ENCODE measurements at places on chromosomes 6 and 20.

DNA sequence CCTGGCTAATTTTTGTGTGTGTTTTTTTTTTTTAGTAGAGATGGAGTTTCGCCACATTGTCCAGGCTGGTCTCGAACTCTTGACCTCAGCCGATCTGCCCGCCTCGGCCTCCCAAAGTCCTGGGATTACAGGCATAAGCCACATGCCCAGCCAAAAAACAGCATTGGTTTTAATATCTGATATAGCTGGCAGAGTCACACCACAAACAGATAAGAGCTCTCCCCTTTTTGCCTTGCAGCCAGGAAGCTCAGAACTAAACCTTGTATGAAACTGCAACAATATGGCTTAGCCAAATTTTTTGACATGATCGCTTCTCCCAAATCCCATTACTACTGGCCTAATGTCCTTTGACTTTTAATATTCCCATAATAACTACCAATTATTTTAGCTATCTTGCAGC lies 4.9 kb downstream of the ACOT8 start:
- DNase-seq = no peak

DNA sequence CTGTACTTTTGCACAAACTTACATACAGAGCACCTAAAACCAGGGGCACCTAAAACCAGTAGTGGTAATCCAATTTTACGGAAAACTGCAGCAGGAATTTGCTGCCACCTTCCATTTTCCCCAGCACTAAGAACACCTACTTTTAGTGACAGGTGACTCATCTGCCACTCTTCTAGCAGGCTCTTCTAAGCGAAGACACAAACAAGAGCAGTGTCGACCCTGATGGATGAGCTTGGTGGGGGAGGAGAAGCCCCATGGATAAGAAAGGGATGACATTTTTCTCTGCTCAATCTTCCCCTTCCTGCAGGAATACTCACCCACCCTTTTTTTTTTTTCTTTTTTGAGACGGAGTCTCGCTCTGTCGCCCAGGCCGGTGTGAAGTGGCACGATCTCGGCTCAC lies 116.9 kb downstream of the GMPR start:
- no peak for DNase-seq

GRCh38 chr6:158680015-158680414 lies 30.2 kb downstream of the SYTL3 start:
- no peak for DNase-seq

GRCh38 chr6:56927538-56928453 lies 27.1 kb upstream of the BEND6 start:
- no peak for DNase-seq

- no peak for DNase-seq
Measured at GRCh38 chr20:35135867-35136586, 11.1 kb downstream of the EDEM2 start.

DNA sequence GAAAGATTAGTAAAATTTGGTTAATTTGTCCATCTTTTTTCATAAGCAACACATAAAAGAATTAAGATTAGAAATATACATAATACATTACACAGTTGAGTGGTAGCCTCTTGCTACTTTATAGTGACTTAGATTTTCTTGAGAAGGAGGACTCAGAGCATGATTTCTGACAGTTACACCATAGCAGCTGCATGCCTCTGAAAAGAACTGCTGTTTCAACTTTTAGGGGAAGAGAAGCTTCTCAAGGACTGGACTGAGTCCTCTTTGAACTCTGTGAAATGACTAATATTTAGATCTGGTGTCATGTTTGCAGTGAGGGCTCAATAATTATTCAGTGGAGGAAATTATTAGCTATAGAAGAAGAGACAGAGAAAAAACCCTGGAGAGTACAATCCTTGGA lies 272.5 kb downstream of the BTBD9 start:
- no peak for DNase-seq

- DNase-seq = no peak
Measured at GRCh38 chr20:1685304-1686052, 27.9 kb upstream of the SIRPG start.

DNA sequence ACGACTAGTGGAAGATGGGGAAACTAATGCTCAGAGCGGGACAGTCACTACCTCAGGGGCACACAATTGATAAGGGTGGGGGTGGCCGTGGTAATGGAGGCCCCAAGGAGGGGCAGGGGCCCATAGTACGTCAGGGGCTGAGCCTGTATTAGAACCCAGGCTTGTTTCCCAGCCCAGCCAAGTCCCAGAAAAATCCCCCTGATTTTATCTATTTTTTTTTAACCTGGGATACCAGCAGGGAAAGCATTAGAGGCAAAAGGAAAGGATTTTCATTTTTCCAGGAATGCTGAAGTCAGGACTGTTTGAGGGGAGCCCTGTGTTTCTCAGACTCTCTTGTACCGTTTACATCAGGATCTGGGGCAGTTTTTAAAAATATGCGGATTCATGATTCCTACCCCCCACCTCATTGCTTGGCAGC lies 382 bp downstream of the MYH7B start:
- DNase-seq = no peak

- no peak for DNase-seq
Measured at GRCh38 chr6:109356237-109356636, 26.0 kb downstream of the CD164 start.

GRCh38 chr20:44566018-44566417 lies 16.4 kb upstream of the PKIG start:
- DNase-seq = no peak

DNA sequence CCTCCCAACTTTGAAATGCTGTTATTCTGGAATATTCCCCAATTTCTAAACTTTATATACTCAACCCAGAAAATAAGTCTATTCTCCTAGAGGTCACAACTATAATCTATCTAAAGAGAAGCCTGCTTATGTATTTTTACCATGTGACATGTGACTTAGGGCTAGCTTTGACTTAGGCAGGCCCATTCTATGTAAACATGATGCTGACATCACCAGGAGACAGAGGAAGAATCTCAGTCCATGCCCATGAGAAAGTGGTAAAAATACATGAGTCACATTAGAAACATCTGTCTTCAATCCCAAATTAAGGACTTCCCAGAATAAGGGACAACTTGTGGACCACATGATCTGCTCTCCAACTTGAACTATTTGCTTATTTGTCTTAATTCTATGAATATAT lies 113.6 kb upstream of the ID4 start:
- DNase-seq = no peak

DNA sequence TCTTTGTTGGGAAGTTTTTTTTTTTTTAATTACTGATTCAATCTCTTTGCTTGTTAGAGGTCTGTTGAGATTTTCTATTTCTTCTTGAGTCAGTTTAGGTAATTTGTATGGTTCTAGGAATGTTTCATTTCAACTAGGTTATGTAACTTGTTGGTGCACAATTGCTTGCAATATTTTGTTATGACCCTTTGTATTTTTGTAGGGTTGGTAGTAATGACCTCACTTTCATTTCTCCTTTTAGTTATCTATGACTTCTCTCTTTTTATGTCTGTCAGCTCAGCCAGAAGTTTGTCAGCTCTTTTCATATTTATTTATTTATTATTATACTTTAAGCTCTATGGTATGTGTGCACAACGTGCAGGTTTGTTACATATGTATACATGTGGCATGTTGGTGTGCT lies 51.1 kb upstream of the SLC24A3 start:
- no peak for DNase-seq

DNA sequence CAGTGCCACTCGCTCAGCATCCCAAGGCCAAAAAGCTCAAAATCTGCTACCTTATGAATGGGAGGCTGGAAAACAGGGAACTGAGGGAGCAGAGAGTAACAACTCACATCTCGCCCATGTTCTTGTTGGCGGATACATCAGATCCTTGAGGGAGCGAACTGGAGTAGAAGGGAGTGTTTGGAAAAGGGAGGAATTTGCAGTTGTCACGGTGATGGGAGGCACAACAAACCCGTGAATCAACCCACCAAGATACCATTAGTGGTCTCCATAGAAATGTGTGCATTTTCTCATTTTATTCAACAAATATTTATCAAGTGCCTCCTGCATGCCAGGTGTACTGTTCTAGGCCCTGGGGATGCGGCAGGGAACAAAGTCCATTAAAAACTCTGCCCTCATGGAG lies 212.1 kb downstream of the EYA2 start:
- no peak for DNase-seq

- no peak for DNase-seq
Measured at GRCh38 chr6:15343490-15344191, 97.8 kb downstream of the JARID2 start.

GRCh38 chr6:151847064-151847463 lies 39.6 kb downstream of the ESR1 start:
- DNase-seq = no peak

DNA sequence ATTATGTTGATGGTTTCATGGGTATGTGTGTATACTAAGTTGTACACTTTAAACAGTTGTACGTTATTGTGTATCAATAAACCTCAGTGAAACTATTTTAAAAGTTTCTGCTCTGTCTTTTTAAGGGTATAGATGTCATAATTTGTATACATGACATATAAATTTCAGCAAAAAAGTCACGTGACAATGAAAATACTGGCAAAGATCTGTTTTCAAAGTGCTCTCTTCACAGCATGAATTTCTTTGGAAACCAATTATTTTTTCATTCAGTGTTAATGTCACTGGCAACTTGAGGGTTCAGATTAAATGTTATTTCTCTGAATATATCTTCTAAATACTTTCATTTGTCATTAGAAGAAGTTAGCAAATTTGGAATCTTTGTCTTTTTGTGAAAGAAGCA lies 91.7 kb upstream of the C6orf118 start:
- DNase-seq = no peak

DNA sequence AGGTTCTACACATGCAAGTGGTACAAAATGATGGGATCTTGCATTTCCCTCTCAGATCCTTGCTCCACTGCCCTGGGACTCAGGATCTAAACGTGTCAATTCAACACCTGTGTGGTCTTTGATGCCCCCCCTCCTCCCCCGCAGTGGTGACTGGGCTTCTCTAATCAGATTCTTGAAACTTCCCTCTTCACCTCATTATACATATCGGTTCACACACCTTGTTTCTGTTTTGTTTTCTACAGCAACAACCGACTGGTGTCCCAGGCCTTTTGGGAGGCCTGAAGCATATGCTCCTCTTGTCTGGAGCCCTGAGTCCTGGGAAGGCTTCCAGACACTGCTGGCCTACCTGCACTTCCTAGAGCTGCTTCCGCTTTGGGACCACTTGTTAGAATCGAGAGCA lies 20.0 kb downstream of the SAMD3 start:
- DNase-seq = no peak

GRCh38 chr6:101454106-101454676 lies 60.7 kb downstream of the GRIK2 start:
- no peak for DNase-seq

DNA sequence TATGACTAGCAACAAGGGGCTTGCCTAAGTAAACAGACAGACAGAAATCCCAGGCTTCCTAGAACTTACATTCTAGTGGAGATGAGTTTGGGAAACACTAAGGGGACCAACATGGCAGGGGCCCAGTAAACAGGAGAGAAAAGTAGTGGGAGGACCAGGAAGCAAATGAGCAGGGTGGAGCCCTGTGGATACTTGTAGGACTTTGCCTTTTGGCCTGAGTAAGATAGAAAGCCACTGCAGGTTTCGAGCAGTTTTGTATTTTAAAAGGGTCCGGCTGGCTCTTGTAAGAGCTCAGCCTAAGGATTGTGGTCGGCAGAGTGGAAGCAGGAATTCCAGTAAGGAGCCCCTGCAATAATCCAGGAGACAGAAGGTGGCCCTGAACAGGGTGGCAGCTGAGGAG lies 125.5 kb downstream of the MAP3K7 start:
- DNase-seq = no peak

- no peak for DNase-seq
Measured at GRCh38 chr20:62723351-62723750, 14.7 kb downstream of the NTSR1 start.

GRCh38 chr20:36523341-36523740 lies 18.0 kb upstream of the MYL9 start:
- DNase-seq = no peak

GRCh38 chr20:35215066-35215956 lies 11.2 kb upstream of the MMP24 start:
- no peak for DNase-seq

- DNase-seq = no peak
Measured at GRCh38 chr6:154602296-154602695, 91.8 kb upstream of the CNKSR3 start.

DNA sequence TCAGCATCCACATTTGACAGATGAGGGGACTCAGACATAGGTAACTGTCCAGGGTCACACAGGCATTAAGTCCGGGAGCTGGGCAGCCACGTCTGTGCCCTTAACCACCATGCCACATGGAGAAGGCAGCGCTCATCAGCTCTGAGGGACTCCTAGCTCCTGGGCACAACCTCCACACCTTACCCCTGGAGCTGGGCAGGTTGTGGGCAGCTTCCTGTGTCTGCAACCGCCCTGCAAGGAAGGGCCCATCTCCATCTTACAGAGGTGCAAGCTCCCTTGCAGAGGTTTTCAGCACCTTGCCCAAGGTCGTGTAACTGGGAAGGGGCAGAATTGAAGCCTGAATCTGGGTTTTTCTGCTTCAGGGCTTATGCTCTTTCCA lies 7.9 kb downstream of the CCDC167 start:
- no peak for DNase-seq

- no peak for DNase-seq
Measured at GRCh38 chr6:25297039-25297441, 17.9 kb downstream of the CARMIL1 start.

GRCh38 chr6:123036648-123037047 lies 40.6 kb downstream of the CLVS2 start:
- DNase-seq = no peak

DNA sequence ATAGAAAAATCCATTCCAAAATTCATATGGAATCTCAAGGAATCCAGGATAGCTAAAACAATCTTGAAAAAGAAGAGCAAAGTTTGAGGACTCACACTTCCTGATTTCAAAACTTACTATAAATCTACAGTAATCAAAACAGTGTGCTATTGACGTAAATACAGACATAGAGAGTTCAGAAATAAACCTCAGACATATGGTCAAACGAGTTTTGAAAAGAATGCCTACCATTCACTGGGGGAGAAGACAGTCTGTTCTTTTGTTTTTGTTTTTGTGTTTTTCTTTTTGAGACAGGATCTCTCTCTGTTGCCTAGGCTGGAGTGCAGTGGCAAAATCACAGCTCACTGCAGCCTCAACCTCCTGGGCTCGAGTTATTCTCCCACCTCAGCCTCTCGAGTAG lies 25.3 kb upstream of the PROKR2 start:
- DNase-seq = no peak

DNA sequence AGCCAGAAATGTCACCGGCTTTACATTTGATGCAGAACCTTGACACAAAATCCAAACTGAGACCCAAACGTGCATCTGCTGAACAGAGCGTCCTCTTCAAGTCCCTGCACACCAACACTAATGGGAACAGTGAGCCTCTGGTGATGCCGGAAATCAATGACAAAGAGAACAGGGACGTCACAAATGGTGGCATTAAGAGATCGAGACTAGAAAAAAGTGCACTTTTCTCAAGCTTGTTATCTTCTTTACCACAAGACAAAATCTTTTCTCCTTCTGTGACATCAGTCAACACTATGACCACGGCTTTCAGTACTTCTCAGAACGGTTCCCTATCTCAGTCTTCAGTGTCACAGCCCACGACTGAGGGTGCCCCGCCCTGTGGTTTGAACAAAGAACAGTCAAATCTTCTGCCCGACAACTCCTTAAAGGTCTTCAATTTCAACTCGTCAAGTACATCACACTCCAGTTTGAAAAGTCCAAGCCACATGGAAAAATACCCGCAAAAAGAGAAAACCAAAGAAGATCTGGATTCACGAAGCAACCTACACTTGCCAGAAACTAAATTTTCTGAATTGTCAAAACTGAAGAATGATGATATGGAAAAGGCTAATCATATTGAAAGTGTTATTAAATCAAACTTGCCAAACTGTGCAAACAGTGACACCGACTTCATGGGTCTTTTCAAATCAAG lies 108.4 kb downstream of the RTN4IP1 start:
- no peak for DNase-seq

Measured in NCI-H187 (cell line).